GM23248 (cell line): ENCODE measurements at places on chromosomes 11 and 22.

GRCh38 chr22:17245341-17245740 is 26.1 kb upstream of the ADA2 start:
- DNase-seq, result no peak

DNA sequence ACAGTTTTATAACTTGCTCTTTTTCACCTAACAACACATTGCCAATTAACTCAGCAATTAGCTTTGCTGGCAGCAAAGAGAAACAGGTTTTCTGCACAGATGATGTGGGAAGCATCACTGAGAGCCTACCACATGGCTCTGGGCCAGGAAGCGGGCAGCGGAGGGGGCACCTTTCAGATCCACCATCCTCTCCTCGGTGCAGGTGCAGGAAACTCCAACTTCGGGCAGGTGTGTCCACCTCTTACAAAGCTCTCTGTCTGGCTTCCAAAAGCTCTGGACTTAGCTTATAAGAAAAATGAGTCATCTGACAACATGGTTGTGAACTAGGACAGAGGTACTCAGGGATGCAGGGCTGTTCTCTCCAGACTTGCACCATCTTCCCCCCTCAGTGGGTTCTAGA is 77.0 kb downstream of the RPS6KA4 start:
- peak; percentile 14 for DNase-seq

GRCh38 chr11:76234416-76235232 is 28.3 kb upstream of the WNT11 start:
- DNase-seq, result peak; percentile 82

- DNase-seq, result no peak
These were observed 294.6 kb downstream of the MIAT start for GRCh38 chr22:26952004-26952403.

DNA sequence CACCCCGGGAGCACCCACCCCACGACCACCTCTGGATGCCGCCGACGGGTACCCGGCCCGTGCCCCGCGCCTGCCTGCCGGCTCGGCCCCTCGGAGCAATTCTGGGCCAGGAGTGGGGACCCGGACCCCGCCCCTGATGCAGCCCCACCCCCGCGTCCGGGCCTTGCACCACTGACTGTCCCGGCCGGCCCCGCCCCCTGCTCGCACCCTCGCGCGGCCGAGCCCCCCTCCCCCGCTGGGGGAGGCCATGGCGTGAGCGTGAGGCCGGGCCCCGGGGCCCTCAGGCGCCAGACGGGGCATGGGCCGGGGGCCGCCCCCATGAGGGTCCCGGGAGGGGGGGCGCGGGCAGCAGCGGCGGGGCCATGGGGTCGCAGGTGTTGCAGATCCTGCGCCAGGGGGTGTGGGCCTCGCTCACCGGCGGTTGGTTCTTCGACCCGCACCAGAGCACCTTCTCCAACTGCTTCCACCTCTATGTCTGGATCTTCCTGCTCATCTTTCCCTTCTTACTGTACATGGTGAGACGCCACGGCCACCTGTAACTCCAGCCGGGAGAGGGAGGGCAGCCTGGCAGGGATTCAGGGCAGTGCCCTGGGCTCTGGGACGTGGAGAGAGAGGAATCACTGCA is 486 bp downstream of the PCNX3 start:
- DNase-seq, result peak; percentile 52

- no peak for DNase-seq
These were observed 58.3 kb downstream of the PRDM11 start for GRCh38 chr11:45204761-45205160.

DNA sequence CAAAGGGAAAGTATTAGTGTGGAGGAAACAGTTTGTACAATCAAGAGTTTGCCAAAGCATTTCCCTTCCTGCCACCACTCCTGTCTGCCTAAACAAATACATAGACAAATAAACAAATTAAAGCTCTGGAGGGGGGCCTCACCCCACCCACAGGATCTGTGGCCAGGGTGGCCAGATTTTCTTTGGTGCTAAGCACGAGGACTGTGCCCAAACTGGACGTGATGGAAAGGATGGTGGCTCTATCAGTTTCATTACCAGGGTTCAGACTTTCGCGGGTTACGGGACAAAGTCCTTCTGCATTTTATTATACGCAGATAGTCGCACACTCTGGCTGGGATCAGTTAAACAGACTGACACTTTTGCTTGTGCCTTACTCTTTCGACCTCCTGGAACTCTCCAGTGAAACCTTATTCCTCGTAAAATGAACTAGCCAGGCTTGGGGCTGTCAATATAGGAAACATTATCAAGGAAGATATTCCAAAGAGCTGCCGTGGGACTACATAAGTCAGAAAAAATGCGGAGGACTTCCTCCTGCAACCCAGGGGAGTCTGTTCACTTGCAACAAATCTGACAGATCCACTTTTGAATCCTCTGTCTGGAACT is 11.2 kb downstream of the BARX2 start:
- DNase-seq, result peak; percentile 3
